ENCODE measurements at places on chromosomes 3 and 15.

GRCh38 chr3:73586190-73586589 is 38.6 kb downstream of the PDZRN3 start:
- no peak for DNase-seq

- DNase-seq = no peak
Observed at GRCh38 chr15:80789796-80790195, 10.6 kb downstream of the CEMIP start.

DNA sequence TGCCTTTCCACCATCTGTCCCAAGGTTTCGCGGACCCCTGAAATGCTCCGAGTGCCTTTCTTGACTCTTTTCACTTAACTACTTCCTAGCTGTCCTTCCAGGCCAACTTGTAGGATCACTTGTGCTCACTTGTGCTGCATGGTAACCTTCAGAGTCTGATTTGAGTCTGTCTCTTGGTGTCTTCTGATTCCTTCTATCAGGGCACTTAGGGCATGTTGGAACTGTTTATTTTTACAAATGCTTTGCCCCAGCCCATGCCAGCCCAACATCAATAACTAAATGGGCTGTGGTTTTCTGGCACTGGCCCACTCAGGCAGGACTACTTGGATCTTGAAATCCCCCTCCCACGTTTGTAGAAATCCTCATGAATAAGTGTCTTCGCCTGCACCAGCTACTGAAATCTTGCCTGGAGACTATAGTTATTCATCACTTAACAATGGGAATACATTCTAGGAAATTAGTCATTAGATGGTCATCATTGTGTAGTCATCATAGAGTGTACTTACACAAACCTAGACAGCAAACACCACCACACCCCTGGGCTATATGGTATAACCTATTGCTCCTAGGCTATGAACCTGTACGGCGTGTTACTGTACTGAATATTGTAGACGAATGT is 123.1 kb upstream of the STRIT1 start:
- no peak for DNase-seq

DNA sequence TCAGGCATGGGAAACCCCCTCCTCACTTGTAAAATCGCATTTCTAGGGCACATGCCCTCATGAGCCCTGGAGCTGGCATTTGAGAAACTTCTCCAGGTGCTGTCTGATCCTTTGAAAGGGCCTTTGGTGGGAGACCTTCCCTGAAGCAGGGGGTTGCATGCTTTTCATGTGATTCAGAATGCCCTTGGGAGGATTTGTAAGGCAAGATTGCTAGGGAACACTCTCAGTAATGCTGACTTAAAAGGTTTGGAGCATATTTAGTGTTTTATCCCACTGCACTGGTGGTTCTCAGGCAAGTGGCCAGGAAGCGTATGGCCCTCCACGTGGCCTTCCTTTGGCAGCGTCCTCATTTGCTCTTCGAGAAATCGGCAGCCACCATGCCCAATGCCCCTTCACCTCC is 164.1 kb downstream of the ARRDC4 start:
- DNase-seq = no peak

DNA sequence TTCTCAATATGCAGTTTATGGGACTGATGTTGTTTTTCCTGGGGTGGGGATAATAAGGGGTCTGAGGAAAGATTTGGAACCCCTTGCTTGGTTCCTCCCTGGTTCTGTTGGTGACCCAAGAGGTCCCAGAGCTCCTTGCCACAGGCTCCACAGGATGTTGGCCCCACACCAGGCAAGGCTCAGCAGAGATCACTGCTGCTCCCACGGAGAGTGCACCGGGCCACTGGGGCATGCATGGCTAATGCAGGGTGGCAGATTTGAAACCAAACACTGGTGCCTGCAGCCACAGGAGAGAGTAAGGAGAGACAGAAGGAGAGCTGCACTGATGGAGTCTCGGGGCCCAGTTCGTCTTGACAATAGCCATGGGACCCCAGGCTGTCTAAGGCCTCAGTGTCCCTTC is 2.5 kb downstream of the FAM107A start:
- DNase-seq = no peak

DNA sequence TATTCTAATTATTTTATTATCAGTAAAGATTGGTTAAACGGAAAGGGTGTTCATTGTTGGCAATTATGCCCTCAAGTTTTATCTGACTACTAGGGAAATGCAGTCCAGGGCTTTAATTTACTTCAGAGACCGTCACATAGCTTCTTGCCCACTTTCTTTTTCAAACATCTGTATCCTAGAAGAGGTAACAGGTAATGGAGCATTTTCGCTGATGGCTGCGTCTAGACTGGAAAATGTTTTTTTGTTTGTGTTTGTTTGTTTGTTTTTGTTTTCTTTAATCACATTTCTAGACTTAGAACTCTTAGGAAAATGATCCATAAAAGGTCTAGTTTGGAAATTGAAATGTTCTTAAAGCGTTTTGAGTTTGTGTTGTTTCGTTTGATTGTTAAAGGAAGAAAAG is 71.4 kb downstream of the ANXA2 start:
- DNase-seq = no peak

- DNase-seq = no peak
Observed at GRCh38 chr3:159210336-159210735, 408.5 kb downstream of the MFSD1 start.

GRCh38 chr15:84826369-84826823 is 9.2 kb downstream of the ALPK3 start:
- DNase-seq = no peak

DNA sequence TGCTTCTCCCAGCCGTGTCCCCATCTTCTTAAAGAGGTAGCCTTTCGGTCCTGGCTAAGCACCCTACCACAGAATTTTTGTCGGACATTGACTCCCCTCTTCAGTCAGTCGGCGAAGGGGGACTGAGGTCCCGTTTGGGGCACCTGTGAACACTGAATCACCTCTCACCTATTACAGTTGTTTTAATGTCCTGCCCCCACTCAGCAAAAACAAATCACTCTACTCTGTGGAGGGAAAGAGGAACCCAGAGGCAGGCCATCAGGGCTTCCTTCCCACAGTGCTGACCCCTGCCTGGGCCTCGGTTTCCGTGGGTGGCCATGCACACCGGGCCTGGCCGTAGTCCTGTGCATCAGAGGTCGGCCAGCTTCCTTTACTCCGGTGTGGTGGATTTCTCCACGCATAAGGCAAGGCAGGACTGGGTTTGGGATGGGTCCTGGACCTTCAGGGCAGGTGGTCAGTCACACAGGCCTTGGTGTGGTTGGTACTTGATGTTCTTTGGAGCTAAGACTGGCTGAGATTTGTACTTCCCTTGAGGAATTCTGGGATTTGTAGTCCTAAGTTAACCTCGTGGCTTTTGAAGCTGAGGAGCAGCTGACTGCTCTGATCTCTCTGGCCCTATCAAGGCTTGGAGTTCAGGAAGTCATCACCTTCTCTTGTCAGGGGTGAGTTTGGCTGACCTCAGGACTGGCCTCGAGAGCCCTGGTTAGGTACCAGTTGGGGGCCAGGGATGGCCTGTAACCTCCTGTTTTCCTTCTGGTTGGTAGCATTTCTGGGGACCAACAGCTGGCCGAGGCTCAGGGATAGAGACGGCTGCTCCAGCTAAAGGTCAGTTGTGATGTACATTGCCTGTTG is 627 bp upstream of the FAM131A start:
- DNase-seq = no peak

GRCh38 chr3:14151471-14152083 is 26.7 kb downstream of the TMEM43 start:
- DNase-seq = no peak

GRCh38 chr15:73395671-73396070 is 26.9 kb upstream of the HCN4 start:
- no peak for DNase-seq

- no peak for DNase-seq
Observed at GRCh38 chr15:31374489-31374888, 47.9 kb downstream of the KLF13 start.

DNA sequence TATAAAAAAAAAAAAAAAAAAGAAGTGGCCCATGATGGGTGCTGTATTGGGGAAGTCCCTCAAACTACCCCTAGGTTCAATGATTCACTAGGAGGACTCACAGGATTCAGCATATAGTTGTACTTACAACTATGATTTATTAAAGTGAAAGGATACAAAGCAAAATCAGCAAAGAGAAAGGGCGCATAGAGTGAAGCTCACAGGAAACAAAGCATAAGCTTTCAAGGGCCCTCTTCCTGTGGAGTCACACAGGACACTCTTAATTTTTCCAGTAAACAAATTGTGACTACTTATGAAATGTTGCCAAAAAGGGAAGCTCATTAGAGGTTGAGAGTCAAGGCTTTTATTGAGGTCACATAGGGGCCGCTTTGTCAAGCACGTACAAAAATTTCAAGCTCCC is 153.7 kb upstream of the GAP43 start:
- no peak for DNase-seq

DNA sequence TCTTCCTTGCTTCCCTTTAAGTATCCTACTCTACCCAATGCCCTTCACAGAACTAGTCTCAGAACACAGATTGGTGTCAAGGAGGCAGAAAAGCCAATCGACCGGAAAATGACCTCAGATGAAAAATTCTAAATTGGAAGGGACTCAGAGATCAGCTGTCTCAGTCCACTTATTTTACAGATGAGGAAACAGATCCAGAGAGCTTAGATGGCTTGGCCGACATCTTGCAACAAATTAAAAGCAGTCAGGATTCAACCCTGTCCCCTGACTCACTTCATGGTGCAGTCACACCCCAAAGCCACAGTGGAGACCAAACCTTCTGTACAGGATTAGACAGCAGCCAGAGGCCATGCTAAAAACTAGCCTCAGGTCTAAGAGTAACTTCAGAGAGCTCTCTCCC is 169.3 kb upstream of the BHLHE40 start:
- no peak for DNase-seq

GRCh38 chr15:29360152-29360551 is 90.5 kb upstream of the NSMCE3 start:
- no peak for DNase-seq

DNA sequence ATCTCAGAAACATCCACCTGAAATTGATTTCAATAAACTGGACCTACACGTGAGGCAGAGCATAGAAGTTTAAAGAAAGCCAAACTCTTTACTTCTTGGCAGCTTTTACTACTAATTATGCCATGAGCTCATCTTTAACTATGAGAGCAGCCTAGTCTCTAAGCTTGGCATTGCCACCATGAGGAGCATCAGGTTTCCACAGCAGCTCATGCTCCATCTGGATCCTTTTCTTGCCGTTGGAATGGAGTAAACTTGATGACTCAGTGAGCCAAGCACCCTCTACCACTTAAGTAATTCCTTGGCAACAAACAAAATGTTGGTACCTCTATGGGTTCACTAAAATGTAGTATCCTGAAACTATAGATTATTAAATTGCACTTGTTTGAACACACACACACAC is 583.2 kb downstream of the EPHA3 start:
- no peak for DNase-seq

DNA sequence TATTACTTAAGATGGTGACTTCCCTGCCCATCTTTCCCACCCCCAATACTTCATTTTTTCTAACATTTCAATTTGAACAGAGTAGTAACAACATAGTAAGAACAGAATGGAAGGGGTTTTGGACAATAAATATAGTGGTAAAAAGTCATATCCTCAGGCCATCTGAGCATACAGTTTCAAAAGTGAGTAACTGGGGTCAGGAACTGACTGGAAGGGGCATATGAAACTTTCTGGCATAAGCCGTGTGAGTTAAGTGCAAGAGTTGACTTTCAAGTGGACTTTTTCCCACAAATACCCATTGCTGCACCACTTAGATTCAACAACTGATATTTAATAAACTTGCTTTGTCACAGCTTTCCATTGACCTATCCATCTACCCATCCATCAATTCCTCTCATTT is 153.5 kb upstream of the IL12A start:
- DNase-seq = no peak

DNA sequence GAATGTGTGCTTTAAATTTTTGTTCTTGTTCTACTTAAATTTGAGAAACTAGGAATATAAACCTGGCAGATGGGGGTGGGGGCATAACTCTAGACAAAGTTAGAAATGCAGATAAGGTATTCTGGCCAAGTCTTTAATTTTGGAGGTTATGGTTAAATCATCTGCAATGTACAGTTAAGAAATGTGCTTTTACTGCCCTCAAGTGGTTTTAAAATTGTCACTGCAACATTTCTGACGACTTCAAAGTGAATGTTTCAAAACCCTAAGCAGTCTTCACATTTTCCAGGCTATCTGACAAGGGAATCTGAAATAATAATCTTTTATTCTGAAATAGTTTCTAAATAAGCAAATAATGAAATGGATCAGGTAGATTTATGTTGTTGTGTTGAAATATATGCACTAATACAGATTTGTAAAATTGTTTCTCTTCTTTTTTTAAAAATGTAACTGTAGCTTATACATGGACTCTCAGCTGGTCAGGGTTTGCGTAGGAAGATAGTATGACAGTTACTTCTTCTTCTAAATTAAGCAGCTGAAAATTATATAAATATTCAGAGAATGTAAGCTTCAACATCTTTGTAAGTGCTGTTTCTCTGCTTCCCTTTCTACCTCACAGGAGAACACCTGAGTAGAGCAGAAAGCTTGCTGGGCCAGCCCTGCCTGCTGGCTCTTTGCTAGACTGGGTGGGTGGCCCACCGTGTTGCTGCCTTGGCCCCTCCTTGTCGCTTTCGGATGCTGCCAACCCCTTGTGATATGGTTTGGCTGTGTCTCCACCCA is 45.0 kb downstream of the SUCNR1 start:
- no peak for DNase-seq

- no peak for DNase-seq
Observed at GRCh38 chr3:195596765-195597171, 13.0 kb upstream of the APOD start.

DNA sequence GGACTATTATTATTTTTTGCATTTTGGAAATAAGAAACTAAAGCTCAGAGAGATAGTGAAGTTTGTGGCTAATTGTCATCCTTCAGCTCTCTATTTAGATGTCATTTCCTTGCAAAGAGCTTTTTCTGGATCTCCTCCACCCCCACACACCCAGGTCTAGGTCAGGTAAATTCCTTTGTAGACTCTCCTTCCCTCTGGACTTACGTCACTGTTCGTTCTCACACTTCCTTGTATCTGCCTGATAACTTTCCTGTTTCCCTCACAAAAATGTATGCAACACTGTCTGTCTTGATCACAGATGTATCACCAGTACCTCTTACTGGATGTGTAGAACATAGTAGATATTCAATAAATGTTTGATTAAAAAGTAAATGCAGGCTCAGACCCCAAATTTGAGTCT is 6.1 kb upstream of the MB21D2 start:
- DNase-seq = no peak

- no peak for DNase-seq
Observed at GRCh38 chr3:42639192-42639591, 14.3 kb upstream of the ZBTB47 start.

- DNase-seq = no peak
Observed at GRCh38 chr15:47296881-47297280, 420.4 kb upstream of the SEMA6D start.

GRCh38 chr3:175349168-175349567 is 490.0 kb downstream of the NAALADL2 start:
- no peak for DNase-seq

Data from thoracic aorta (tissue), 2 donors.